Tibial artery (tissue), 4 donors: ENCODE measurements at places on chromosomes 2 and 18.

- DNase-seq = peak; percentile 67
Observed at GRCh38 chr2:15939556-15939853, 845 bp upstream of the MYCN start.

- no peak for DNase-seq
Observed at GRCh38 chr2:134739879-134740301, 21.1 kb upstream of the TMEM163 start.

GRCh38 chr2:151716721-151717120 lies 17.6 kb downstream of the NEB start:
- DNase-seq = no peak

GRCh38 chr2:181149056-181149455 lies 168.7 kb downstream of the UBE2E3 start:
- no peak for DNase-seq

- DNase-seq = no peak
Observed at GRCh38 chr2:220079595-220079994, 452.2 kb downstream of the SLC4A3 start.

- peak; percentile 76 for DNase-seq
Observed at GRCh38 chr2:38076152-38076709, 280 bp upstream of the CYP1B1 start.

GRCh38 chr2:226080334-226080733 lies 680.8 kb downstream of the NYAP2 start:
- no peak for DNase-seq

DNA sequence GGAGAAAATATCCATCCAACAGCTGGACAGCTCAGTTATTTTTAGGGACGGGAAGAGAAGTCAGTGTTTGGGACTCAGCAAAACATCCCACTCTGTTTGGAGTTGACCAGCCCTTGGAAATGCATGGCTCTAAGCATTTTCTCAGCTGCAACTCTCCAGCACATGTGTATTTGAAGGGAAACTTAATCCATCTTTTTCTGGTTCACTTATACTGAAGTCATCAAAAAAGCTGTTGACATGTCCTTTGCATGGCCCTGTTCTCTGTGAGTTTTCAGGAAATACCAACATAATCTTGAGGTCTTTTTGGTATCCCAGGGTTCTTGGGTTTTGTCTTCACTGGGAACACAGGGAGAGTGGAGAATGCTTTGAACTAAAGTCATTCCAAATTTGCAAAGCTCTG lies 91.9 kb upstream of the CELF4 start:
- DNase-seq = no peak

DNA sequence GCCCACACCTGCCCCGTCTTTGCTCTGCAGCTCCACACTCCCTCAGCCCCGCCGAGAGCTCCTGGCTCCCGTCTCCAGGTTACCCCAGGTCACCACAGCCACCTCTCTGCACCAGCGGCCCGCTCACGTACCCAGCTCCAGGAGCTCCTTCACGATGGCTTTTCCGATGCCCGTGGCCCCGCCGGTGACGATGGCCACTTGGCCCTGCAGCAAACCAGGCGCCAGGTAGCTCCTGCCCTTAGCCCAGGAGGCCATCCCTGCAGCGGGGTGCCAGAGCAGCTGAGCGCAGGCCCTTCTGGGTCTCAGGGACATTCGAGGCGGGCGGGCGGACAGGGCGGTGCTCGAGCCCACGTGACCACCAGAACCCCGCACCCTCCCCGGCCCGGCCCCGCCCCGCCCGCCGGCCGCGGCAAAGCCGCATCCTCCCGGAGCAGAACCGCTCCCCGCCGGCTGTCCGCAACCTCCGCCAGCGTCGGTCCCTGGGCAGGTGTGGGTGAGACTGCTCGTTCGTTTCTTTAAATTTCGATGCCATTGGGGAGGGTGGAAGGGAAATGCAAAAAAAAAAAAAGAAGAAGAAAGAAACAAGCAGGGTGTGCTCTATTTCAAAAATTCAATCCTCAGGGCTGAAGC lies at the start of the genes PECR and TMEM169:
Gene PECR, minus strand, starts transcription at position 323 of the 630 bp plus-strand sequence. Its CDS starts 68 bp downstream, at position 255.
Gene TMEM169, plus strand, starts transcription at position 433 of the 630 bp plus-strand sequence. CDS start 14,045 bp downstream, outside the sequence.
- DNase-seq = peak; percentile 86

DNA sequence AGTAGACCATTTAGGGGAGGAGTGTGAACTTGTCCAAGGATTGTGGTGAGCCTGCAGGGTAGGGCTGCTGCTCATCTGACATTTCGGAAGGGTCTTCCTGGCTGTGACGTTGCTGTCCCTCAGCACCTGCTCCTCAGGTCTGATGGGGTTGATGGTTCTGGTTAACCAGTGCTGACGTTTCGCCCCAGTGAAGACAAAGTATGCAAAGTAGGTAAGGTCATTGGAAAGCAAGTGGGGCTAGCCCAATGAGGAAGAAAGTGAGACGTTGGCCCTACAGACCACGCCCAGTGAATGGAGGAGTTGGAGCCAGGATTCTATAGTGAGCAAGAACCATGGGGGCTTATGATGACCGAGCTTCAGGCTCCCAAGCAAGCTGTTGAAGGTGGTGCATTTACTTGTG lies 33.4 kb upstream of the ZNF396 start:
- no peak for DNase-seq

DNA sequence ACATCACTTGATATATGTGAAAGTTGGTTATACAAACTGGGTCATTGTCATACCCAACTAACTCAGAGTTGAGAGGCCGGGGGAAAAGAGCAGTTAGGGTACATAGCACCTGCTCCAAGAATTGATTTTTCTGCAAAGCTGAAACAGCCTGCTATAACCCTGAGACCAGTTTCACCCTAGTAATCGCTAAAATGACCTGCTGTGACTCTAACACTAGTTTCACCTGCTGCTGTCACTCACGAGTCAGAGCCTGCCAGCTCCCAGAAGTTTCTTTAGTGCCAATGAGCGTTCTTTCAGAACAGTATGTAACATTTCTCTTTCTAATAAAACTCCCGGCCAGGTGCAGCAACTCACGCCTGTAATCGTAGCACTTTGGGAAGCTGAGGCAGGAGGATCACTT lies 28.0 kb downstream of the SRSF7 start:
- DNase-seq = peak; percentile 27

GRCh38 chr18:68780802-68781635 lies 16.9 kb upstream of the CCDC102B start:
- no peak for DNase-seq

DNA sequence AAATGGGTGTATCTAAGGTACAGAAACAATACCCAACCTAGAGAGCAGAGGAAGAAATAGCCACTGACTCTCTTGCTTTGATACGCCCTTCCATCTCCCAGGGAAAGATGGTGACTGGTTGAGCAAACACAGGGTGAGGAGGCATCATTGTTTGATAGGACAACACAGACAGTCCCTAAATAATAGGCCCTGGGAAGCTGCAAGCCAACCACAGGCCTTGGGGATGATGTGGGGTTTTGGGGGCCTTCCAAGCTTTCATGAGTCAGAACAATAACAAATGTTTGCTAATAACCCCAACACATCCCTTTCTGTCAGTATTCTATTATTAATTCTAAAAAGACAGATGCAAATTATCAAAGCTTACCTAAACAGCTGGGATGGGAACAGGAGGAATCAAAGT lies 9.8 kb downstream of the LGALSL start:
- no peak for DNase-seq

DNA sequence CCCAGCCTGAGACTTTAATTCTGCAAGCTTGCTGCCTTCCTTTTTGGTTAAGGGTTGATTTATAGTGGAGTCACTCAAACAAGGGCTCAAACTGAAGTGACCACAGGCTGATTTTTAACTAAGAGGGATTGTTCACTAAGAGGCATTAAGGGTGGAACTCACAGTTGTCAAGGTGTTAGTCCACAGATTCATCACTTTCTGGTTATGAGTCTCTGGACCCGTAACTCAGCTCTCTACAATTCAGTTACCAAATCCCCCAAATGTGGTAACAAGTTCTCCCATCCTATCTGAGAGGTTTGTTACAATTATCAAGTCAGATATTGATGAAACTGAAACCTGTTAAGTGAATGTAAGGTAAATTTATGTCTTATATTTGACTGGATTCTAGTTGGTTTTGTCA lies 185.9 kb upstream of the KLHL14 start:
- no peak for DNase-seq

GRCh38 chr18:11591957-11592356 lies 17.4 kb upstream of the SLC35G4 start:
- DNase-seq = no peak

DNA sequence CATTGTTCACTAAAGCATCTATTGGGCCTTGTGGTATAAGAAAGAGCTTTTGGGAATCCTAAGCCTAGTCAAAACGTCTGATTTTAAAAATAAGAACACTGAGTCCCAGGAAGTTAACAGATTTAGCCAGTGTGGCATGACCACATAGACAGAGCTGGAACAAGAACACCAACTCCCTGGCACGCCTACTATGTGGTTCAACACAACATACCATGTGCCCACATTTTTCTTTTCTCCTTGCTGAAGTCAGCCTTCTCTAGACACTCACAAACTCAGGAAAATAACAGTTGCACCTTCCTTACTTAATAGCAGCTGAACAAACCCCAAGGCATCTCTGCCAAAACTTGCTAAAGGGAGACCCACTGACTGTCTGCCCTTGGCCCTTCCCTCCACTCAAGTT lies 124.8 kb downstream of the C1D start:
- DNase-seq = no peak

DNA sequence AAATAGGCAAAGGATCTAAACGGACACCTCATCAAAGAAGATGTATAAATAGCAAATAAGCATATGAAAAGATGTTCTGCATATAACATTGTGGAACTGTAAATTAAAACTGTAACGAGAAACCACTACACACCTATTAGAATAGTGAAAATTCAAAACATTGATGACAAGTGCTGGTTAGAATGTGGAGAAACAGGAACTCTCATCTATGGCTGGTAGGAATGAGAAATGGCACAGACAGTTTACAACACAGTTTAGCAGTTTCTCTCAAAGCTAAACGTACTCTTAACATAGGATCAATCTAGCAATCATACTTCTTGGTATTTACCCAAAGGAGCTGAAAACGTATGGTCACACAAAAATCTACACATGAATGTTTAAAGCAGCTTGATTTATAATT lies 126.2 kb downstream of the TRIB2 start:
- DNase-seq = no peak

- no peak for DNase-seq
Observed at GRCh38 chr18:9885170-9886004, at the start of gene TXNDC2. TXNDC2 (plus strand) TSS chr18:9885973; CDS start chr18:9886681, 708 bp downstream.

GRCh38 chr2:150686391-150686790 lies 198.9 kb upstream of the RND3 start:
- DNase-seq = no peak
